Activated gamma-delta T cell treated with Interleukin-2 at 50 U/mL for 16 hours (primary cell): ENCODE measurements at places on chromosomes 1 and 21.

DNA sequence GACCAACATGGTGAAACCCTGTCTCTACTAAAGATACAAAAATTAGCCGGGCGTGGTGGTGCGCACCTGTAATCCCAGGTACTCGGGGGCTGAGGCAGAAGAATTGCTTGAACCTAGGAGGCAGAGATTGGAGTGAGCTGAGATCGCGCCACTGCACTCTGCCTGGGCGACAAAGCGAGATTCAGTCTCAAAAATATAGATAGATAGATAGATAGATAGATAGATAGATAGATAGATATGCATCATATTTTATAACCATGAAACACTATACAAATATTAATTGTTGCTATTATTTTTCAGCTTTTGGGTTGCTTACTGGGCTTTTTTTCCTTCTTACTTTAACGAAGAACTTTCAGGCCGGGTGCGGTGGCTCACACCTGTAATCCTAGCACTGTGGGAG lies 4.8 kb upstream of the FAF1 start:
- DNase-seq = no peak

- DNase-seq = no peak
Measured at GRCh38 chr1:209858561-209859103, 30.9 kb downstream of the UTP25 start.

GRCh38 chr21:14114251-14114650 lies 96.5 kb downstream of the LIPI start:
- DNase-seq = no peak

DNA sequence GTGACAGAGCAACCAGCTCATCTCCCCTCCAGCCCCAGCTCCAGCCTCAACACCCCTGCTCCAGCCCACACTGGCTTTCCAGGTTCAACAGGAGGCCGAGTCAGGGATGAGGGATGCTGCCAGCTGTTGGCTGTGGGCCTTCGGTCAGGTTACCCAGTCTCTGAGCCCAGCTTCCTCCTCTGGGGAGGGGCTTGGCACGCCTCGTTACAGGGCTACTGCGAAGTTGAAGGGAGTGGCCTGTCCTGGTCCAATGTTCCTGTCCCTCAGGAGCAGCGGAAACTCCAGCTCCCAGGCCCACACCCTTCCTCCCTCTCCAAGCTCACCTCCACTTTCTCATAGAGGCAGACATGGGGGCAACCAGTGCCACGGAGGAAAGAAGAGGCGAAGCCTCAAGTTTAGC lies 15.1 kb upstream of the TAS1R2 start:
- DNase-seq = no peak

DNA sequence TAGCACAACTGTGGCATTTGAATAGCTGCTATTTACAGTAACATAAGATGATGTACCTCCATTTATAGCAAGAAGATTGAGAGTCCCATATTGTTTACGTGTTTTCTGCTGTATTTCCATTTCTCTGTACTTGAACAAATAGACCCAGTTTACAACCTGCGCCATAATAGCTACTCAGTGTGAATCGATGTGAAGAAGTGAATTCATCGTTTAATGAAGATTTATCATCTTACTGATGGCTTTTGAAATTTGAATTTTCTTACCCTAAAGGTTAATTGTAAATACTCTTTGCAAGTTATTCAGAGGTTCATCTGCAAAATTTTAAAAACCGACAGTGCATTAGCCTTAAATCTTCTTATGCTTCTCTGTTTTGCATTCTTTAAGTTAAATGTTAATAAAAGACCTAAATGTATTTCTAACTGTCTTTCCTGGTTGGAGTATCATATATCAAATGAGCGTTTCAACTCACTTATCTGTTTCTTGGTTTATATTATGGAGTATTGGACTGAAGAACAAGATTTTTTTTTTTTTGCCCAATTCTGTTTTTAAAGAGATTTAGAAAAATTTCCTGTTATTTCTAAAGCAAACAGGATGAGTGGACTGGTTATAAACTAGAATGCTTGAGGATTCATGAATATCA lies 2.2 kb downstream of the MACO1 start:
- DNase-seq = no peak

GRCh38 chr1:110160538-110161100 lies 10.3 kb downstream of the SLC6A17 start:
- DNase-seq = no peak

DNA sequence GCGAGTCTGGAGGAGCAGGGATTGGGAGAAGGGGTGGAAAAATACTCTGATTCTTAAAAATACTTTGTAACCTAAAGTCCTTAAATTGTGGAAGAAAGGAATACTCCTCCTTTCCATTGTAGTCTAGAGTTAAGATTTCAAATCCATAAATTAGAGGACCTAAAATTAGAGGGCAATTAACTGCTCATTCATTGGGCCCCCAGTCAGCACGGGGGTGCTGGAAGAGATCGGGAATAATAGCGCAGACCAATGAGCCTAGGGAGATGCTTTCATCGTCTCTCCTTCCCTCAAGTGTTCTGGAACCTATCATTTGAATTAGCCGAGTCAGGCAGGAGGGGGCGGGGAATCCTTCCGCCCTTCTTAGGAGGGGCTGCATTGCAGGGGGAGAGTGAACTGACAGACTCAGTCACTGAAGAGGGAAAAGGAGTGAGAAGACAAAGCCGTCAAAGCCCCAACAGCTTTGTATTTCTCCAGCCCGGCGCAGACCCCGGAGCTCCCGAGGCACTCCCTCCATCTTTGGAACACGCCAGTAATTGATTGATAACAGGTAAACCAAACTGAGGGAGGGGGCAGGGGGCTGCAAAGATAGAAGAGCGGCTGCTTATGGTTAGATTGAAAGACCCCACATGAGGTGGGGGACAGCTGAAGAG lies at the start of gene MLLT11:
Gene MLLT11, plus strand, starts transcription at position 391 of the 650 bp plus-strand sequence. CDS start 6,828 bp downstream, outside the sequence.
- DNase-seq = no peak

DNA sequence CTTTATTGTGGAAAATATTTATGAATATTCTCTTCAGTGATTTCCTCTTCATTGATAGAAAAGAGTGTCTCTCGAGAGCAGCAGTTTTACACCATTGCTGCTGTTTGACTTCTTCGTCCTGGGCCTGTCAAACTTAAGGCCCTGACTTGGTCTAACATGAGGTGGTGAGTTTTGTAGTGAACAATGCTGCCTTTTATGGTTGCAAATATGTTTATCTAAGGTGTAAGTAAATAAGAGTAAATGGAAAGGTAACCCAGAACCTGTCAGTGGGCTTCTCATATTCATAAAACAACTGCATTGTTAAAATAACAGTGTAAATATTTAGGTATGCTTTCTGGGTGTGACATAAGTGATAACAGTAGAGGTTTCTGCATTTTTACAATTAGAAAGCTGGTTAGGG lies 62.8 kb upstream of the SCCPDH start:
- no peak for DNase-seq

- no peak for DNase-seq
Measured at GRCh38 chr1:99236756-99237155, 27.5 kb upstream of the PLPPR4 start.

DNA sequence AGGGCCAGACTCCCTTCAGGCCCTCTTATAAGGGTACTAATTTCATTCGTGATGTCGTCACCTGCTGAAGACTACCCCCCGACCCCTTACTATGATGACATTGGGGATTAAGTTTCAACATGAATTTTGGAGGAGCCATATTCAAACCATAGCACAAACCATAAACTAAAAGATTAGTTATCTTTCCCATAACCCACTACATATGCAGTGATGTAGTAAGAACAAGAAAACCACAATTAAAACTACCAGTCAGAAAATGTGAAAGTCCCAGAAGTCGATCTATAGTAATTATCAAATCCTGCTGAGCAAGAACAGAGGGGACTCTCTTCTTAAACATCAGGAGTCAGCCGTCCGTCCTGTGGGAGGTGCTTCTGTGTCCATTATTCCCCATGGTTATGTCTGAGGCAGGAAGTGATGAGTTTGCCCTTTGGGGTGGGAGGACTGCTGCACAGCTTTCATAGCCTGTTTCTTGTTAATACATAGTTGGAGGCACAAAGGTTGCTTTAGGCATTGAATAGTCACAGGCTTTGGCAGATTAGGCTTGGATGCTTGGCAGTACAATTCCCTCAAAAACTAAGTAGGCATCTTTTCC lies 35.9 kb upstream of the PTGFRN start:
- no peak for DNase-seq

DNA sequence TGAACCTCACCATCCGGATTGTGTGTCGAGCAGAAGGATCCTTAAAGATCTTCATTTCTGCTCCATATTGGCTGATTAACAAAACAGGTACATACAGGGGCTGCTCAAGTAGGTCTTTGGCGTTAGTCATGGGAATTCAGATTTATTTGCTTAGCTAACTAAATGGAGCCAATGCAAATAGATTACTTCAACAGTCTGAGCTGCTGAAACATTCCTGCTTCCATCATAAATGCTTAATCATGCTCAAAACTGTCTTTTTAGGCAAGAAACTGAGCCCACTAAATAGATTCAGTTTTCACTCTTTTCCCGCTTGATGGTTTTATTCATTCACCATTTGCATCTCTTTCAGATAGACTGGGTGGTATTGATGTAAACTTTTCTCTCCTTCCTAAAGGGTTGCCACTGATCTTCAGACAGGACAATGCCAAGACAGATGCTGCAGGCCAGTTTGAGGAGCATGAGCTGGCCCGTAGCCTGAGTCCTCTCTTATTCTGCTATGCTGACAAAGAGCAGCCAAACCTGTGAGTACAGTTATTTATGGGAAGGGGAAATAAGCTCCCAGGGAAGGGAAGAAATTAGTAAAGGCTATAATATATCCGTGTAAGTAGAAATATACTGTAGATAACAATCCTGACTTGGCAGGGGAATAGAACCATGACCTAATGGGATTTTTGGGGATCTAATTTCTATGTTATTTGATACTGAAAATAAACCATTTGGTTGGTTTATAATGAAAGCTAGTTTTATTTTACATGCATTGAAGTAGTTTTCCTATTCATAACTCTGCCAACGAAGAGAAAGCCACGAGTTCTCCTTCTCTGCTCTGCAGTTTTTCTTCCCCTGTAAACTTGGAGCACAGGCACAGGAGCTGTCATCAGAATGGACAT lies 126.4 kb downstream of the VPS13D start:
- no peak for DNase-seq

- no peak for DNase-seq
Measured at GRCh38 chr1:64608005-64608650, 136.7 kb upstream of the RAVER2 start.

DNA sequence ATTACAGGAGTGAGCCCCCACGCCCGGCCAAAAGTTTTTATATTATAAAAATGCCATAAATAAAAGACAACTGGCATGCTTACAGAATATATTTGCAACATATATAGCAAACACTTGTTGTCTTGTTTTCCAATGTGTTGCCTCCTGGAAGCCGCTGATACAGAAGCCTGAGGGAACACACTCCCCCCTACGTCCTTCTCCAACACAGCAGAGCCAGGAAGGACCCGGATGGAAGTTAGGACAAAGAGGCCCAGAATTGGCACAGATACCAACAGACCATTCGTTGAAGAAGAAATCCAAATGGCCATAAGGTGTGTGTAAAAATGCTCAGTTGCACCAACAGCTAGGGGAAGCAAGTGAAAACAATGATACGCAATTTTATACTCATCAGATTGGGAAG lies 1.3 kb upstream of the PLA2G5 start:
- DNase-seq = no peak

GRCh38 chr1:43065191-43065590 lies 106.5 kb upstream of the SLC2A1 start:
- no peak for DNase-seq

GRCh38 chr1:3193811-3194210 lies 124.8 kb downstream of the PRDM16 start:
- no peak for DNase-seq

GRCh38 chr1:87867626-87868025 lies 538.9 kb downstream of the LMO4 start:
- no peak for DNase-seq

GRCh38 chr1:153610811-153611301 lies 2.1 kb downstream of the S100A16 start:
- DNase-seq = no peak

- DNase-seq = no peak
Measured at GRCh38 chr1:187033693-187034390, 205.1 kb downstream of the PLA2G4A start.

DNA sequence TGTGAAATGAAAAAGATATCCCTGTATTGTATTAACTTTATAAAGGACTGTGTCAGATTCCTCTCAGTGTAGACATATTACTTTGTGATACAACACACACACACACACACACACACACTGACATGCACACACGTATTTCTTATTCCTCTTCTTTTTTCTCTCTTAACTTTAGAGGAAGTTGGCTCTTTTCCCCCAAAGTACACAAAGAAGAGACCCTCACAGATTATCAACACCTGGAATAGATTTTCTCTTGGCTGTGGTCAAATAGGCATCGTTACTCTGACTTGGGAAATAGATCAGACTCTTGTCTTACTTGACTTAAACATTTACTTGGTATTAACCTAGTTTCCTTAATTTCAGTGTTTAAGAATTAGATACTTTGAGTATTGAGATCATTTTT lies 792.8 kb downstream of the ADGRL2 start:
- no peak for DNase-seq

DNA sequence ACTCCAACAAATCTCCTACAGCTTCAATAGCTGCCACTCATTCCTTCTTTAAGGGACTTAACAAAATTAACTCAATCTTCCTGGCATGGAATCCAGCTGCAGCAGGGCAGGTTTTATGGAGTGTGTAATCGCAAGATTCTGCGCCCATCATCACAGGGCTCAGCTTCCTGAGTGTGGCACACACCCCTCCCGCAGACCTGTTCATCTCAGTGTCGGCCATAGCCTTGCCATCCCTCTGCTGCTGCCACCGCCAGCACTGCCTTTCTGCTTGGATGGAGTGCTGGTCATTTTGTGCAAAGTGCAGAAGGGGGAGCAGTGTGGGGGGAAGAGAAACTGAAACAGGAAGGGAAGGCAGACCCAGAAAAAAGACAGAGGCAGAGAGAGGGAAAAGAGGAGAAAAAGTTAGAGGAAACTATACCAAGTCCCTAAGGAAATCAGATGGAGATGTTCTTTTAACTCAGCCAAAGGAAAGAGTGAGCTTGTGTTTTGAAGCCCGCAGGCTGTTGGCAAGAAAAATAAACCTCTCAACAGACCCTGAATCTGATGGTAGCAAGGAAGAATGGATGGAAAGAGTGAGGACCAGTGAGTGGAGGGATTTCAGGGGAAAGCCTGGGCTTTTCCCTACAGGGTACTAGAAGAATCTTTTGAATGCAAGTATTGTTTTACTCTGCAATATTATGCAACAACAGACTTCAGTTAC lies 324.2 kb downstream of the SEC16B start:
- no peak for DNase-seq

GRCh38 chr1:91546876-91547275 lies 46.2 kb downstream of the CDC7 start:
- DNase-seq = no peak

- no peak for DNase-seq
Measured at GRCh38 chr1:7893529-7894180, 40.8 kb upstream of the UTS2 start.

- DNase-seq = no peak
Measured at GRCh38 chr1:22285549-22286396, 142.9 kb upstream of the WNT4 start.

DNA sequence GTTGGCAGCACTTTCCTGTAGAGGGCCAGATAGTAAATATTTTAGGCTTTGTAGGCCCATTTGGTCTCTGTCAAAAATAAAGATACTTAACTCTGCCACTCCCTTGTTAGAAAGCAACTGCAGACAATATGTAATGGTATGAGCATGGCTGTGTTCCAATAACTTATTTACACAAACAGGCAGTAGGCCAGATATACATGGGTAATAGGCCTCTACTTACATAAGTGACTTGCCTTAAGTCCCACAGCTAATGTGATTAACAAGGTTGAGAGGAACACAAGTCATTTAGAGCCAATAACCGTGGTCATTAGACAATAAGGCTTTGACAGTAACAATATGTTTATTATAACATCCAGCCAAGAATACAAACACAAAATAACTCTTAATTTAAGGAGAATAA lies 17.4 kb downstream of the CCT8 start:
- no peak for DNase-seq
